ENCODE measurements at places on chromosomes 1 and 21.

DNA sequence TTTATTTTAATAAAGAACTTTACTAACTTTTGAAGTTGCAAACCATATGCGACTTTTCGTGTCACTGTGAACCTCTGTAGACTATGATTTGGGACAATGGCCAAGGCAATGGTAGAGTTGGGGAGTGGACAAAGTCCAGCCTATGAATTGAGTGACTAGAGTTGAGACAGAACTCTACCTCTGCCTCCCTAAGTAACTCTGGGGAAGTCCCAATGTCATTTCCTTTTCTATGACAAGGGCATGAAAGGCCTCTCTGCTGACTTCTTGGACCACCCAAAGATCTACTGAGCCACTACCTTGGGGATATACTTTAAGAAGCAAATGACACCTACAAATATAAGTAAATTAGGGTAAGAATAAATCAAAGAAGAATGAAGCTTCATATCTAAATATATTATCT, 19.3 kb downstream of the BEND5 start:
- no peak for DNase-seq

DNA sequence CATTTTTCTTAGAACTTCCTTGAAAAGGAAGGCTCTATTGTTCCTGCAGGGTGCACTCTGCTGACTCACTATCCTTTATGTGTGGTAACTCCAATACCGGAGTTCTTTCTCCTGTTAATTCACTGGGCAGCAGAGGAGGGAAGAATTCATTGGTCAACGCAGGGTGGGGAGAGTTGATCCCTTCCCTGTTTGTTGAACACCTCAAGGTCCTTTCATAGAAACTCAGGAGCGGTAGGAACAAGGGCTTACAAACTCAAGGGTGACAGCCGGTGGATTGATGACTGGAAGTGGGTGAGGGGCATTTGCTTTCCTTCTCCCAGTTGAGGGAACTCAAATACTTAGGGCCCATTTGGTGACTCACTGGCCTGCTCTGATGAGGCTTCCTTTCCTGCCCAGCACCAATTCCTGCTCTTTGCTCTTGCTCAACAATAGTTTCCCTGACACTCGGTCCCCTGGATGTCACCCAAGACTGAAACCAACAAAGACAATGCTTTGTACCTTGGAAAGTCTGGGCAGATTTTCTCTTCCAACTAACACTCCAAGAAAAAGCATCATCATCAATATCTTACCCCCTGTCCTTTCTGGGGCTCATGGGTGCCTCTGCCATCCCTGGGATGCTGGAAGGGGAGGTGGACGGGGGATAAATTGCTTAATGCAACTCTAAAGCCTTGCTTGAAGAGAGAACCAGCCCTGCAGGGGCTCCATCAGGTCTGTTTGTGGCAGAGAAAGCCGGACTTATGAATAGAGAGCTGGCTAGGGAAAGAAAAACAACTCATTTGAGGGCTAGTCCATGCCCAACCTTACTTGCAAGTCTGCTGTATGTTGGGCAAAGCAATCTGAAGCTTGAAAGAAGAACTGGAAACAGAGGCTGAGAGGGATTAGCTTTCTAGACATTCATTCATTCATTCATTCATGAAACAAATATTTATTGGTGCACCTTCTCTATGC, 9.3 kb downstream of the SLC26A9 start:
- DNase-seq = no peak

- no peak for DNase-seq
These were observed 10.2 kb downstream of the ADAM30 start for GRCh38 chr1:119885903-119886783.

DNA sequence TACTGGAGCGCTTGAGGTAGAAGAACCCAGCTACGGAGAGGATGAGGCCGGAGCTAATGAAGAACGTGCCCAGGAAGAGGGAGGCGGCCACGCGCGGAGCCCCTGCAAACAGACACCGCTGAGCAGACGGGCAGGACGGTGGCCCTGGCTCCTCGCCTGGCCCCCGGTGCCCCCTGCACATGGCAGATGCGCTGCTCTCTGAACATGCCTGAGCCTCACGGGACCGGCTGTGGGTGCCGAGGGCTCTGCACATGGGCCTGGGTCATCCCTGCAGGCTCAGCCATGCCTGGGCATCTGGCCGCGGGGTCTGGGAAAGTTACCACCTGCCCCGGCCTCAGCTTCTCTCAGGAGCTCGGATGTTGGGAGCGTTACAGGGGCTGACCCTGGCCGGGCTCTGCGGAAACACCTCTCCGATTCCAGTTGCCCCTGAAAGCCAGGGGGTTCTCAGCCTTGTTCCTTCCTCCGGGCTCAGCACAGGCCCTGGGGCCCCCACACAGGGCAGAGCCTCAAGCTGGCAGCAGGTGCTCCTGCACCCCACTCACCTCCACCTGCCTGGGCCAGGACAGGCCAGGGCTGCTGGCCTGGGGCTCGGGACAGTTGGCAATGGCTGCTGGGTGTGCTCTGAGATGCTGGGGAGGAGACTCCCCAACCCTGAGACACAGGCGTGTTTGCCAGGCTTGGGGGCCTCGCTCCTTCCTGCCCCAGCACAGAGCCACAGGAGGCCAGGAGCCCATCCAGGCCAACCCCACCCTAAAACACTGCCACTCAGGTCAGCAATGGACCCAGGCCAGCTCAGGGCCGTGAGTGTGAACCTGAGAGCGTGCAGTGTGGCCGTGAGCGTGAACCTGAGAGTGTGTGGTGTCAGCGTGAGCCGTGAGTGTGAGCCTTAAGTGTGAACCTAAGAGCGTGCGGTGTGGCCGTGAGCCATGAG, 12.1 kb upstream of the RNF223 start:
- DNase-seq = no peak

- no peak for DNase-seq
These were observed 4.9 kb upstream of the MIIP start for GRCh38 chr1:12014141-12014991.

DNA sequence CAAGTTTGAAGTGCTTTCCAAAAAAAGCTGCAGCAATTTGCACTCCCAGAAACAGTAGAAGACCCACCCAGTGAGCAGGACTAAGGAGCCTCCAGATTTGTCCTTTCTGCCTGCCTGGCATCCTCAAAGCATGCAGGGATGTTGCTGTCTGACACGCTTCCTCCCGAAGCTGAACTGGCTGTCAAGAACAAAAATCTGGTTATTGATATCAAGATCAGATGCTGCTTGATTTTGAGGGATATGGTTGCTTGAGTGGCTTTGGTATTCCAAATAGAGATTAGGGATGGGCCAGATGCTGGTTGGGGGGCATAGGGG, 143.3 kb downstream of the MRPS6 start:
- DNase-seq = no peak

DNA sequence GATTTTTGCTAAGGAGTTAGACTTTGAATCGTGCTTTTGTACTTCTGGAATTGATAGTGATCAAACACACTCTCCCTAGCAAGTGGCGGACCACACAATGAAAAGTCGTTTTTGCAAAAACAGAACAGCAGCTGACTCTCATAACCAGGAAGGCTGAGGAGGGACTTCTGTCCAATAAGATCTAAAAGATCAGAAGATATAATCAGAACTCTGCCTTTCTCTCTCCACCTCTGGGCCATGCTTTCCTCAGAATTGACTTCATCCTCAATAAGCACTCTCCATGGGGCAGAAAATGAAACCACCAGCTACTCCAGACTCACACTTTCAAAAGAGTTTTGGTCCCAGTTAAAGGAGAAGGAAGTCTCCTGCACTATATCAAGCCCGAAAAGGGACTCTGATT, 55.3 kb upstream of the SAMD13 start:
- no peak for DNase-seq

- DNase-seq = no peak
These were observed 211.4 kb downstream of the PTPRC start for GRCh38 chr1:198850196-198850595.

DNA sequence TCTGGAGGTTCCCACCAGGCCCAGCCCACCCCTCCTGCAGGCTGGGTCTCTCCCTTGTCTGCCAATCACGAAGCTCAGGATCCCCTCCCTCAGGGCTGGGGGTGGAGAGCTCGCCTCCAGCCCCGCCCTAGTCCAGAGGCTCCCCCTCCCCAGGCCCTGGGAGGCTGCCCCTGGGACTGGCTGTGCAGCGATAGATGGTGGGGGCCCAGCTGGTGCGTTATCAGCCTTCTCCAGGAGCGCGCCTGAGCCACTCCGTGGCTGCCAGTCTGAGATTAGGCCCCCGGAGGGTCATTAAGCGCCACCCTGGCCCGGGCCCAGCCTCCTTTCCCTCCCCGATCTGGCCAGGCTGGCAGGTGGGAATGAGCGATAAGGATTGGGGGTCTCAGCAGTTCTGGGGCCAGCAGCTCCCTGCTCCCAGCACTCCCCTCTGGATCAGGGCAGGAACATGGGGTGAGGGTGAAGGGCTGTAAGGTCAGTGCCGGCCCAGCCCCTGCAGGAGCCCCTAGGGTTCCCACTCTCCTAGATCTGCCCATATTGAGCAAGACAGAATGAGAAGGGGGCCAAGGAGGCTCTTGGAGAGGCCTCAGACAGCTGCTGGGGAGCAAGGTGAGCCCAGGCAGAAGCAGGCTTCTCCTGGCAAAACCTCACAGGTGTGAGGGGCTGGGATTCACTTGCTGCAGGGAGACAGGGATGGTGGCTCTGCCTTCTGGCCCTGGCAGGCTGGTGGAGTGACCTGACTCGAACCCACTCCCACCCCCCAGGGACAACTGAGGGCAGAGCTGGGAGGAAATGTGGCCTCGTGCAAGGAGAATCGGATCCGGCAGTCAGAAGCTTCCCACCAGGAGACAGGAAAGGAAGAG, 8.5 kb downstream of the PDZK1IP1 start:
- DNase-seq = no peak

DNA sequence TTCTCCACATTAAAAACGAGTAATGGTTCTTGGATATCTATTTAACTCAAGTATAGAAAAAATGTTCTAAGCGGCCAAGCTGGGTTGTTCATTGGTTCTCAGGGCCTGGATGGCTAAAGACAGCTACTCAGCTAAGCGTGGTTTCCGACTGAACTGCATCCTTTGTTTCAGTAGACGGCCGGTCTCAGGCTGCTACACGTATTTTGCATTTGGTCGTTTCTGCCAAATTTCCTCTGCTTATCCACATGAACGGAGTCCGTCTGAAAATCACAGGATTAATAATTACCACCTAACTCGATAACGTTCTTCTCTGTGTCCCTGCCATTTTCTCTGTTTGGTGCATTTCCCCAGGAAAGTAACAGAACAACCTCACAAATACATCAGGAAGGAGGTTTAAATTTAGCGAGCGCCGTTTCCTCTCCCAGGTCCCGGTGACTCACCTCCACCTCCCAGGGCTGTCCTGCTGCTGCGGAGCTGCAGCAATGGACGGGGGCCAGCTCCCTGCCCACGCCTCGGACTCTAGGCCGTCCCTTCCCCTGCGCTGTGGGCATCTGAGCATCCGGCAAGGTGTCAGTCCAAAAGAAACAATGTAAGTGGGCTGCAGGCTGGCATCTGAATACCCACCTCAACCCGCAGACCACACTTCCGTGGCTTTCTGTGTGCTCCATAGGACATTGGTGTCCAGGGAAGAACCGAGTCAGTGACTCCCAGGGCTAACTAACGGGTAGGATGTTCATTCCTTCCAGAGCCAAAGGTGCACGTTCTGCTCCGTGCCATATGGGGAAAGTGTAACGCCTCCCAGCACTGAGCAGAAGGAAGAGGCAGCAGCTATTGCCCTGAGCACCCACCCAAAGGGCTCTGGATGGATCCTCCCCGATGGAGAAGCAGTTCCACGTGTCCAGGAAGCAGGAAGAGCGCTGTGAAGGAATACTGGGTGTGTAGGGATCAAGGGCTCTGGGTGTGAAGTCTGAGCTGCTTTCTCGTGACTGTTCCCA, 4.1 kb upstream of the GABRD start:
- no peak for DNase-seq

GRCh38 chr1:166069390-166069789, 97.4 kb downstream of the FAM78B start:
- no peak for DNase-seq

GRCh38 chr1:228029281-228029680, 22.5 kb downstream of the WNT3A start:
- DNase-seq = no peak
